ENCODE measurements at places on chromosomes 4 and X.

DNA sequence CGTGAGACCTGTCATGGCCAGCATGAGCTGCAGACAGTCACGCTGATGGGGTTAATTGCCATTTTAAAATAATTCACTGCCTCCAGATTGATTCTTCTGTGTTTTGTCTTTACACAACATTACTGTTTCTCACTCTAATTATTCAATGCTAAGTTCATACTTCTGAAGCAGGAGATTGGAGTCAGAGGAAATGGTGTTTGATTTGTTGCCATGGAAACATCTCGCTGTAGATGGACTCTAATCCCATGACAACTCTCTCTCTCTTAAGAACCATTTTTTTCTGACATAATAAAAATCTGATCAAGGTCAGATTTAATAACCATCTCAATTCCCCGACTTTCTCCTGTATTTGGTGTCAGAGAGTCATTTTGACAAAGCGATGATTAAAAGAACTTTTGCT lies 209.0 kb downstream of the IDS start:
- no peak for DNase-seq

- DNase-seq, result no peak
Measured at GRCh38 chrX:113726898-113727297, 857.0 kb upstream of the HTR2C start.

DNA sequence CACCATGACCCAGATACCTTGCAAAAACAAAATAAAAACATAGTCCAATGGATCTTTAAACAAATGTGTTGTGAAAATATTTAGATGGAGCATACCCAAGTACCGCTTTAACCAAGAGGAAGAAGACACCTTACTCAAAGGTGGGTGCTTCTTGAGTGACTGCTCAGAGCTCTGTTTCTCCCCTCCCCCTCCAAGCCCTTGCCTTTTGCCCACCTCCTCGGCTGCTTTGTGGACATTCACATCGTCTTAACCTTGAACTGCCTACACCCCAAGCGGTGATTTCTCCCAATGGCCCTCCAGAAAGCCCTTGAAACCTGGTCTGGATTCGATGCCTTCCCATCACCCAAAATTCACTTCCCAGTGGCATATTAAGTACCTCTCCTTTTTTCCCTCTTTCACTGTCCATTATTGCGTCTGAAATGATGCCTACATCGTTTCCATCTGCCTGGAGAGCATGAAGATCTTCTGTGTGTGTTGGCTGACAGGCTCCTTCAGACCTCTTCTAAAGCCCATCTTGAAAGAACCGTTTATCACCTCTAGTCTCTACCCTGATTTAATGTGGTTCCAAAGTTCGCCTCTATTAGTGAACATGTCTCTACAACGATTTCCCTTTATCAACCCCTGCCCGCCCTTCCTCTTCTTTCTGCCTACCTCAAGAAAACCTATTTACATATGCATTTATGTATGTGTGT lies 968 bp downstream of the GPRIN3 start:
- no peak for DNase-seq

DNA sequence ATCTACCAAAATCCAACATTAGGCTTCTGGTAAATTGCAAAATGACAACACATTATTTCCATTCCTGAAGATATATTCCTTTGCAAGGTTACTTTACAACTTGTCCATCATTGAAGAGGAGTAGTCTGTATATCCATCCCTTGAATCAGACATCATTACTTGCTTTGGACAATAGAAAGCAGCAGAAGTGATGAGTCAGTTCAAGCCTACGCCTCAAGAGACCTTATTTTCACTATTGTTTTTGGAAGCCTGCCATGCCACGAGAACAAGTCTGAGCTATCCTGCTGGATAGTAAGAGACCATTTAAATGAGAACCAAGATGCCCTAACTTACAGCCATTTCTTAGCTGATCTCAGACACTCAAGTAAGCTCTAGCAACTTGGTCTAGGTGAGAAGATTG lies 246.0 kb upstream of the HHIP start:
- no peak for DNase-seq

DNA sequence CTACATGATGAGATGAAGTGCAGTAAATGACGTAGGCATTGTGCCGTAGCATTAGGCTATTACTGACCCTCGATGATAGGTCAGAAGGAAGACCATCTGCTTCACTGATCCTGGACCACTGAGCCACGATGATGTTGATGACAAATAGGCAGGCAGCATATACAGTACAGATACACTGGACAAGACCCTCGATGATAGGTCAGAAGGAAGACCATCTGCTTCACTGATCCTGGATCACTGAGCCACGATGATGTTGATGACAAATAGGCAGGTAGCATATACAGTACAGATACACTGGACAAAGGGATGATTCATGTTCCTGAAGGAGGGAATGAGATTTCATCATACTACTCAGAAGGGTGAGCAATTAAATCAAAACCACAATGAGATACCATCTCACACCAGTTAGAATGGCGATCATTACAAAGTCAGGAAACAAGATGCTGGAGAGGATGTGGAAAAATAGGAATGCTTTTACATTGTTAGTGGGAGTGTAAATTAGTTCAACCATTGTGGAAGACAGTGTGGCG lies 50.9 kb downstream of the BEND4 start:
- DNase-seq, result no peak

DNA sequence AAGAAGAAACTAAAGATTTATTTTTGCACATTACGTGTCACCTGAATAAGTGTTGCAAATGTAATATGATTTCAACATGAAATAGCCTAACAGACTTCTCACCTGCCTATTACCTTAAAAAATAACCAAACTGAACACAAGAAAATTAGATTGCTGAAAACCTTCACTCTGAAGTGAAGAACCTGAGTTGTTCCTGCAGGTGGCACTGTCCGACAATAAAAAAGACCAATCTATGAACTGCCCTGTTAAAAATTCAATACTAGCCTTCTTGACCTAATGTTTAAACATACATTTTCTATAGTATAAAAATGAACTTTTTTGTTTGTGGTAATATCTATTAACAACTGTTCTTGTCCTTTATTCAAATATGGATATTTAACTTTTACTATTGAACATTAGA lies 69.2 kb upstream of the PNPLA4 start:
- no peak for DNase-seq

- DNase-seq, result no peak
Measured at GRCh38 chr4:163486321-163486720, 8.2 kb upstream of the TMA16 start.

DNA sequence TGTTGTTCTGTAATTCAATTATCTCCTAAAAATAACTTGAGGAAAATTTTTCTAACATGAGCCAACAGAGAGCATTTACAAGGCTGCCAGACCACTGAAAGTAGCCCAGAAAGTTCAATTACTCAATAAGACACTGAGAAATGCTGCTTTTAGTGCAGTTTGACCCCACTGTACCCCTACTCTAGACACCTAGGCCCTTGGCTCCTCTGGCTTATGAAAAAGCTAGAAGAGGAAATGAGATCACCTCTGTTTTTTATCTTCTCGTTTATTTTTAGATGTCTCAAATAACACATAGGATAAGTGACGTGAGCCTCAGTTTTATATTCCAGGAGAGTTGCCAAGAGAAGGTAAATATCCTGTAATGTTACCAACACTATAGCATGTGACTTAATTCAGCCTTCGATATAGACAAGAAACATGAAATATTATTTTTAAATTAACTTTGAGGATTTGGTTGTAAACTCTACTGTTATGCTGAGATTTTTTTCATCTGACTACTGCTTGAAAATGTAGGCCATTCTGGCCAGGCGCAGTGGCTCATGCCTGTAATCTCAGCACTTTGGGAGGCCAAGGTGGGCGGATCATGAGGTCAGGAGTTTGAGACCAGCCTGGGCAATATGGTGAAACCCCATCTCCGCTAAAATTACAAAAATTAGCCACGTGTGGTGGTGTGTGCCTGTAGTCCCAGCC lies 24.4 kb downstream of the TNIP3 start:
- no peak for DNase-seq

DNA sequence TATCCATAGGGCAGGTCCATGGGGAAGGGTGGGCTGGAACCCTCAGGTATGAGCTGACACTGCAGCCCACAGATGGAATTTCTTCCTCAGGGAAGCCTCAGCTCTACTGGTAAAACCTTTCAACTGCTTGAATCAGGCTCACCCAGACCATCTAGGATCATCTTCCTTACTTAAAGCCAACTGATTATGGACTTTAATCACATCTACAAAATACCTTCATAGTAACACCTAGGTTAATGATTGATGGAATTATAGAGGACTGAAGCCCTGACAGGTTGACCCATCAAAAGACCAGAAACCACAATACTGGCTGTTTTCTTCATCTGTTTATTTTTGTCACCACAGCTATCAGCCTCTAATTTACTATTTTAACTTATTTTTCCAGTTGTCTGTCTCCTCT lies 188.9 kb upstream of the BOD1L1 start:
- no peak for DNase-seq

DNA sequence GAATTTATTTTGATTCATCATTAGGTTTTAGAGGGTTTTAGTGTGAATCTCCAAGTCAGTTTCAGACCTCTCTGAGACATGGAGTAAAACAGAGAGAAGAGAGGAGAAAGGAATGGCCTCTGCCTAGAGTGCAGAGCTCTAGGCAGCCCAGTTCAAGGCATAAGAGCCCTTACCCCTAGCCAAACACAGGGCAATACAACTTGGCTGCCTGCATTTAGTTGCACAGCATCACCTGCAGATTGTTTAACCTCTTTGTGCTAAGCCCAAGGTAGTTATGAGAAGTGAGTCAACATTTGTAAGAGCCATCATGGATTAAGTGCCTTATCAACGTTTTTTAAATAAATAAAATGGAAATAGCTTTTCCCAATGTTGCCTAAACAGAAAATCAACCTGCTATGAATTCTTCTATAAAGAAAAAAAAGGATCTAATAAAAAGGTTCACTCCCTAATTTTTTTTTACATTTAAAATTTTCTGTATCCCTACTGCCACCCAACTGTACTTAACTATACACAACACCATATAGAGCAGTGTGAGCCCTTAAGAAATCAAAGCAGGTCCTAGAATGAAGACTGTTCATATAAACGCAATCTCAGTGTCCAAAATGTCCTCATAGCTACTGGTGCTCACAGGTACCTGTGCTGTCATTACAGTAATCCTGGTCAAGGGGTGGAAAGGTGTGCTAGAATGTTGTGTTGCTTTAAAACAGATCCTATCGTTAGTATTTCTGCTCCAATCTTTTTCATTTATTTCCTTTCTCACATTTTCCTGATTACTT lies 36.0 kb downstream of the PF4 start:
- no peak for DNase-seq

Measured in cortex of kidney (tissue), 1 donor.